ENCODE measurements at places on chromosomes 1 and 21. TPM values are rescaled to one million over a fixed set of nuclear protein-coding genes. Genes with fewer than 3 reads are reported as not detected.

- DNase-seq: no peak
Observed at GRCh38 chr1:160453443-160453842, 53.1 kb downstream of the VANGL2 start.

PRAMEF12 gene
- total RNA-seq: under 0.01 TPM

DNA sequence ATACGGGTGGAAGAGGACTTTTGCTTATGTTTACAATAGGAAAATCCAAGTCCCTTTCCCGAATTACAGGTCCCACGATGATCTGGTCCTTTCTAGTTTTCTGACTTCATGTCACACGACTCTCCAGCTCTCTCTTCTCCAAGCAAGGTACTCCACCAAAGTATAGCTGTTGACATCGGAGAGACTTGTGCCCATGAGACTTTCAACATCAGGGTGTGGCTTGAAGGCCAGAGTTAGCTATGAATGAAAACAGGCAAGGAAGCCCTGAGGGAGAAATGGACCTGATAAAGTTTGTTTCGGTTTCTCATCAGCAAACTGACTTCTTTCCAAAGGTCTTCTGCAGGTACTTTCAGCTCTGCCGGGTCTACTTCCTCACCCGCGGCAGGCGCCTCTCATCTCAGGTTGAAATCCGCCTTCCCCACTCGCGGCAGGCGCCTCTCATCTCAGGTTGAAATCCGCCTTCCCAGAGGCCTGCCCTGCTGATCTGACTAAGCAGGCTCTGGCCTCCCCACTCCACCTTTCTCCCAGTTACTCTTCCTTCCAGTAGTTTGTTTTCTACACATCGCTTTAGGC, 2.1 kb upstream of the PER3 start:
- DNase-seq: no peak

GRCh38 chr21:44444286-44444931, 10.9 kb upstream of the LRRC3 start:
- no peak for DNase-seq

PLXNA2 gene
- total RNA-seq: 1.9 TPM

GRCh38 chr1:87170157-87170556, 158.5 kb upstream of the LMO4 start:
- DNase-seq: peak; percentile 18

Data from fibroblast of villous mesenchyme (primary cell).